Testis (tissue), 5 donors: ENCODE measurements at places on chromosomes 2 and 18. TPM values are rescaled to one million over a fixed set of nuclear protein-coding genes. Genes with fewer than 3 reads are reported as not detected.

Gene ST6GAL2
- 14.3 TPM for polyA plus RNA-seq

Gene CRYBA2
- polyA plus RNA-seq = 2.7 TPM

Gene POTEC
- 10.8 TPM for polyA plus RNA-seq

Gene LRRFIP1
- 17.4 TPM for polyA plus RNA-seq

DNA sequence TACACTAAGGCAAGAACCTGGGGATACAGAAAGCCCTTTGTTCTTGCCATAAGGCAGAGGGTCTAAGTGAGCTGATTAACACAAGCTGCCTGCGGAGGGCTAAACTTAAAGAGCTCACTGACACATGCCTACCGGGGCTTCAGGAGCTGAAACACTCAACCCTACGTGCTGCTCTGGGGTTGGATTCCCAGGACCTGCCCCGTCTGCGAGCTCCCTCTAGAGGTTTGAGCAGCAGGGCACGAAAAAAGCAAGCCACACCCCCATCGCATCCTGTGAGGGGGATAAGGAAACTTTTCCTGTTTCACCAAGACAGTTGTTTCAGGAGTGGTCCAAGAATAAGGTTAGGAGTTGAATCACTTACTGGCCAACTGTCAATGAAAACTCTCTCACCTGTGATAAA is 562.1 kb downstream of the TMX3 start:
- peak; percentile 20 for DNase-seq

GRCh38 chr2:105853354-105854088 is 108.8 kb downstream of the NCK2 start:
- DNase-seq = no peak

DNA sequence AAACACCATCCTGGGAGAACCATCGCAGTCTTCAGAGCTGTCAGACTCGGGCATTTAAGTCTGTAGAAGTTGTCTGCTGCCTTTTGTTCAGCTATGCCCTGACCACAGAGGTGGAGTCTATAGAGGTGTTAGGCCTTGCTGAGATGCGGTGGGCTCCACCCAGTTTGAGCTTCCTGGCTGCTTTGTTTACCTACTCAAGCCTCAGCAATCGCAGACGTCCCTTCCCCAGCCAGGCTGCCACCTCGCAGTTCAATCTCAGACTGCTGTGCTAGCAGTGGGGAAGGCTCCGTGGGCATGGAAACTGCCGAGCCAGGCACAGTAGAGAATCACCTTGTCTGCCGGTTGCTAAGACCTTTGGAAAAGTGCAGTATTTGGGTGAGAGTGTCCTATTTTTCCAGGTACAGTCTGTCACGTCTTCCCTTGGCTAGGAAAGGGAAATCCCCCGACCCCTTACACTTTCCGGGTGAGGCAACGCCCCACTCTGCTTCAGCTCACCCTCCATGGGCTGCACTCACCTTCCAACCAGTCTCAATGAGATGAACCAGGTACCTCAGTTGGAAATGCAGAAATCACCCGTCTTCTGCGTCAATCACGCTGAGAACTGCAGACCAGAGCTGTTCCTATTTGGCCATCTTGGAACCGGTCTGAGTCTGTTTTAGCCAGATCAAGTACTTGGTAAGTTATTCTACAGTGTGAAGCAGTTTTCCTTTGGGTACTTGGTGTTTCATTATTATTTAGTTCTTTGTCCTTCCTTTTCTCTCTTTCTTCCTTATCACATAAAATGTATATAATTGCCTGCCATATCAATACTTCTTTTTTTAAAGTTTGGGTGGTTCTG is 71.5 kb downstream of the CDC42EP3 start:
- no peak for DNase-seq

DNA sequence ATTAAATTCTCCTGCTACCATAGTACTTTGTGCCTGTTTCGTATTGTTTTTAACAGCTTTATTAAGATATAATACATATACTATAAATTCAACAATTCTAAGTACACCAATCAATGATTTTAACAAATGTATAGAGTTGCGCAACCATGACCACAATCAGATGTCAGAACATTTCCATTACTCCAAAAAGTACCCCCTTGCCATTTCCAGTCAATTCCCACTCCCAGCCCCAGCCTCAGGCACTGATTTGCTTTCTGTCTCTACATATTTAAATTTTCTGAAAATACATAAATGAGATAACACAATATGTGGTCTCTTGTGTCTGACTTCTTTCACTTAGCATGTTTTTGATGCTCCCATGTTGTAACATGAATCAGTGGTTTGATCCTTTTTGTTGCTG is 193.9 kb downstream of the FIGN start:
- DNase-seq = no peak

DNA sequence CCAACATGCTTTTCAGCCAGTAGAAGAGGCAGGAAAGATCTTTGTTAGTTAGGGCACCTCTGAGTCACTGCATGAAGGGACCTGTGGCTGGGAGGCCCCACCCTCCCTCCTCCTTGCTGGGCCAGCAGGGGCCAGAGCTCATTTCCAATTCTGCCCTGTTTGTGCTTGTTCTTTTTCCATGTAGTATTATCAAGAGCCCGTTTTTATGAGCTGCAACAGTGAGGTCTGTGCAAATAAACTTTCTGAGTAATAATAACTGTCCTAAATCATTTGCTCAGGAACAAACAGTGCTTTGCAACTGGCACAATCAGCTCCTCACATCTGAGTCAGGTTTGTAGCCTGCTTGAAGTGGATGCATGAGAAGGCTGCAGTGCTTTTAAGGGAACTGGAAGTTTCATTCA is 128.0 kb downstream of the ARL4C start:
- DNase-seq = no peak

DNA sequence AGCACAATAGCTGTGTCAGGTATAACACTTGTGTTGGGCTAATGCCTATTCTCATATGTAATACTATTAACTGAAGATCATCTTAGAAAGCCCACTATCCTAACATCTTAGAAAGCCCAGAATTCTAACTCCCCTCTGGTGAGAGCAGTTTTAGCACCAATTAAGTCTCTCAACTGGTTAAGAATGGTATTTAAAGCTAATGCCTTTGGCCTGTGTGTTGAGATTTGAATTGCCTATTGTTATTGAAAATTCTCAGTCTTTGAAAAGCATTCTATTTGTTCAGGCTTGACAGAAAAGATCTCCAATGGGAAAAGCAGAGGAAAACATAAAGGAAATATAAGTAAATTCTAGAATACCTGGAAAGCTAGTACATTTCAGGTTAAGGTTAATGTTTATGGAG is 352.5 kb downstream of the ARHGAP15 start:
- no peak for DNase-seq

DNA sequence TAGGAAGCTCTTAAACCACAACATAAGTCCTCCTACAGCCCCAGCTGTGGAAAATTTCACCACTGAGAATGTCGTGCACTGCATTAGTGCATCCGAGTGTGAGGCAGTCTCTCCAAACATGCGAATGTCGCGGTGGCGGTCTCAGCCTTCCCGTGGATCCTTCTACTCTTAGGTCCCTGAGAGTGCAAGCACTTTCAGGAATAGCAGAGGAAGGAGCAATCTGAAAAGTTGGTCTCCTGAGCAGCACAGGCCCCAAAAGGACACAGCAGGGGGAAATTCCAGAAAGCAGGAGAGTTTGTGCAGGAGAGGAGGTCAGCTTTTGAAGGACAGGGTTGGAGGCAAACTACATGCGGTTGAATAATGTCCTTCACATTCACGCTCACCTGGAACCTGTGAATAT is 440.5 kb upstream of the SMIM21 start:
- no peak for DNase-seq

Gene TAF1B
- polyA plus RNA-seq = 13.3 TPM

GRCh38 chr2:76895469-76895868 is 626.7 kb downstream of the LRRTM4 start:
- no peak for DNase-seq

Gene ZAP70
- polyA plus RNA-seq = 6.5 TPM

Gene MROH2A
- polyA plus RNA-seq = 5.1 TPM

Gene AMER3
- 0.99 TPM for polyA plus RNA-seq

GRCh38 chr2:20212459-20212870 is 12.5 kb downstream of the SDC1 start:
- DNase-seq = no peak

- no peak for DNase-seq
Observed at GRCh38 chr18:4096486-4096885, 358.6 kb downstream of the DLGAP1 start.

Gene SFTPB
- polyA plus RNA-seq = 0.36 TPM

- peak; percentile 83 for DNase-seq
Observed at GRCh38 chr2:231554748-231555545, 24.7 kb upstream of the NMUR1 start.

- DNase-seq = no peak
Observed at GRCh38 chr2:24482972-24483300, 8.1 kb upstream of the NCOA1 start.

Gene AKAIN1
- not detected for polyA plus RNA-seq

Gene ATG4B
- 123 TPM for polyA plus RNA-seq

- DNase-seq = peak; percentile 47
Observed at GRCh38 chr2:144999071-144999875, 479.4 kb upstream of the ZEB2 start.

- no peak for DNase-seq
Observed at GRCh38 chr2:26576565-26577441, 64.4 kb downstream of the CIB4 start.

- no peak for DNase-seq
Observed at GRCh38 chr2:178256382-178257042, 62.2 kb downstream of the OSBPL6 start.
